ENCODE measurements at places on chromosomes 12 and 14.

GRCh38 chr14:75636100-75636692 is 24.5 kb downstream of the ERG28 start:
- peak; percentile 48 for DNase-seq

DNA sequence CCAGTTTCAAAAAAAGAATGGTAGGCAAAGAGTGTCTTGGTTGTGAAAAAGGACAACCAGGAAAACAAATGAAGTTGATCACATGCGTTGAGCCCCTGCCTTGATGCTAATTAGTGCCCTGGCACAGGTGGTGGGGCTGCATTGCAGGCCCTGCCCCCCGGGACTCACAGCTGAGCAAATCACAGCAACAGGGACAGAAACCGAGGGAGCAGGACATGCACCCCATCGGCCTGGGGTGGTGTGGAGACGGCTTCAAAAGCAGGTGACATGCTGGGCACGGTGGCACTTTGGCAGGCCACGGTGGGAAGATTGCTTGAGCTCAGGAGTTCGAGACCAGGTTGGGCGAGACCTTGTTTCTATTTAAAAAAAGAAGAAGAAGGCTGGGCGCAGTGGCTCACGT is 1.1 kb upstream of the PAPLN start:
- DNase-seq, result no peak

- DNase-seq, result no peak
Measured at GRCh38 chr14:69171569-69171968, 18.6 kb upstream of the DCAF5 start.

GRCh38 chr12:19410629-19411185 is 28.6 kb upstream of the AEBP2 start:
- no peak for DNase-seq

DNA sequence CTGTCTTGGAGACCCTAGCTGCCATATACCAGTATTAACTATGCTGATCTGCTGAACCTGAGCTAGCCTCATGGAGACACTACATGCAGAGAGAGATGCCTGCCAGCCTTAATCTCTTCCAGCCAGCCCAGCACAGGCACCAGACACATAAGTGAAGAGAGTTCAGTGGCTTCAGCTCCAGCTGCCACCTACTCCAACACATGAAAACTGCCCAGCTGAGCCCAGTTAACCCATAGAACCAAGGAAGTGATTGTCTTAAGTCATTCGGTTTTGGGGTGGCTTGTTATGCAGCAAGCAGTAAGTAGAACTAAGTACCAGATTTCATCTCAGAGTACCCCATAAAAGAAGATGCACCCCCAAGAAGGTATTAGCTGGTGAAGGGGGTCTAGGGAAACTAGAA is 7.6 kb downstream of the SERPINA11 start:
- no peak for DNase-seq

- DNase-seq, result no peak
Measured at GRCh38 chr14:101098641-101099040, 195.1 kb upstream of the RTL1 start.

GRCh38 chr12:9829982-9830381 is 2.7 kb downstream of the KLRF1 start:
- DNase-seq, result no peak

DNA sequence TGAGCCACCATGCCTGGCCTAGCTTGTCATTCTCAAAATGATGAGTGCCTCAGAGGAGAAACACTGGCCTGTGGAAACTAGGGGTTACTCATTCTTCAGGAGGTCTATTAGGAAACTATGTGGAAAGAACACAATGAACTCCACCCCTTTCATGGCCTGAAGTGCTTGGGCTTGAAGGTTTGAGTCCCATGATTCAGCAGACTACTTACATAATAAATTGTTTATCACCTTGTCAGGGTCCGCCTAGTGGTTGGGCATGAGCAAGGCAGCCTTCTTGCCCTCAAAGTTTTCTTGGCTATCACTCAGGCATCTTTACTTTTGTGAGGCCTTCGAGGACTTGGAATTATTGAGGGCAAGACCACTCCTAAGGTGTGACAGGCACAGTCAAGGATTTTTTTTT is 251.2 kb downstream of the ACSS3 start:
- no peak for DNase-seq

GRCh38 chr14:23324455-23324846 is 3.2 kb downstream of the PABPN1 start:
- DNase-seq, result no peak

GRCh38 chr12:64894827-64895475 is 70.5 kb downstream of the TBC1D30 start:
- DNase-seq, result no peak
